Hepatic stellate cell (primary cell): ENCODE measurements at places on chromosomes 13 and 19.

GRCh38 chr13:112719016-112719415 is 29.2 kb downstream of the ATP11A start:
- DNase-seq: no peak

DNA sequence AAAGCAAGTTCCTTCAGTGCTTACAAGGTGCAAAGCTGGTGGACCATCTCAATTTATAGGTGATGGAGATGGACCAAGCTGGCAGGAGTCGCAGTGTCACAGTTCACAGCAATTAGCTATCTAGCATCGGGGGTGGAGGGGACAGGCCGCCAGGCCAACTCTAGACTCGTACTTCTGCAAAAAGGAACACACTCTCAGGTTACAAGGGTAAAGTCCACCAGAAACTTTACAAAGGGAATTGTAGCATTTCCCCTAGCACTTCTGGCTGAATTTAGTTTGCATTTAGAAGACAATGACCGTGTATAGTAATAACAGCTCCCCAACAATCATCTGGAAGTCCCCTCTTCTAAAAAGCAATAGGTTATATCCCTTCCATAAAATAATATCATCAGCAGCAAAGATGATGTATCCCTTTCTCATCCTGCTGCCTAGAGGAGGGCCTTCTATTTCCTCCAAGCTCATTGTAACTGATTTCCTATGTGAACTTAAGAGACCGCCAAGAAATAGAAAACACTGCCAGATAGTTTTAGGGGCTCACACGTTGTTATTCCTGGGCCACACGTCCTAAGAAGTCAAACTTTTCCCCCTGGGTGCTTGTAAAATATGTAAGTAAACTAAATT is 8.5 kb upstream of the DOCK9 start:
- no peak for DNase-seq

DNA sequence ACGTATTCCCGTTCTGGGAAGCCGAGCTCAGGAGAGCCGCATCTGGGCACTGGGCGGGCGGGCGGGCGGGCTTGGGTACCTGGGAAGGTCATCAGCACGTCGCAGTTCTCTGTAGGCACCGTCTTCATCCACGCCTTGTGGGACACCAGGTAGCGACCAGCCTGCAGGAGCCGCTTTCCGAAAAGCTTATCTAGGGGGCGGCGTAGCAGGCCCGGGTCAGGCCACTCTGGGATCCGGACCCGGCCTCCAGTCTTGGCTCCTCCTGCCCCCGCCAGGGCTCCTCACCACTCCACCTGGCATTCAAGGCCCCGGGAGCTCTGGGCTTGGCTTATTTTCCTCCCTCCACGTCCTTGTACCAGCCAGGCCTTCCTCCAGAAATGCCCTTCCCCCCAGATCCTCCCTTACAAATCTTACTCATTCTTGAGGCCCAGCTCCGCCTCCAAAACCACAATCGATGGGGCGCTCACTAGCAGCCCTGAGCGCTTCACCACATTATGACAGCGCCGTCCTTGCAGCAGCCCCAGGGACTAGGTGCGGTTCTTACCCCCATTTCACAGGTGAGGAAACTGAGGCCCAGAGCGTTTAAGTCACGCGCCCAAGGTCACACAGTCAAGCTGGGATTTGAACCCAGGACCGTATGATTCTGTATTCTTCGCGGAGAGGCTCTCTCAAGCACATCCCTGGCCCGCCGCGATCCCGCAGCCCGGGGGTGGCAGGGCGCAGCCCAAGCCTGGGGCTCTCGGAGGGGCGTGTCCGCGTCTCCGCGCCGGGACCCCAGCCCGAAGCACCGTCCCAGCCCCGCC is 843 bp downstream of the ANO8 start:
- DNase-seq: peak; percentile 89

GRCh38 chr19:20365146-20365545 is 198.1 kb downstream of the ZNF486 start:
- DNase-seq: no peak

DNA sequence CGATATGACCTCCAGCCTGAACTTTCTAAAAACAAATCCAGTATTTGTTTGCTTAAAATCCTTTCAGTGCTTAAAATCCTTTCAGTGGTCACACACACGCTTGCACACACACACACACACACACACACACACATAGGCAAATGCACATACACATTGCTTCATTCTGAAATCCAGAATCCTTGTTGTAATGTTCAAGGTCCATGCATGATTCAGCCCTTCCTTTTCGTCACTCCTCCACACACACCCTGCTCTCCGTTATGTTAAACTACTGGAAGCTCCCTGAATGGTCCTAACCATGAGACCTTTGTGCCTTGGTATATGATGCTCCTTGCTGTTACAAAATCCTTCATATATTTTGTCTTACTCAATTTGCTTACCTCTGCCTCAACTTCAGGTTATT is 44.9 kb downstream of the SERTM1 start:
- no peak for DNase-seq

DNA sequence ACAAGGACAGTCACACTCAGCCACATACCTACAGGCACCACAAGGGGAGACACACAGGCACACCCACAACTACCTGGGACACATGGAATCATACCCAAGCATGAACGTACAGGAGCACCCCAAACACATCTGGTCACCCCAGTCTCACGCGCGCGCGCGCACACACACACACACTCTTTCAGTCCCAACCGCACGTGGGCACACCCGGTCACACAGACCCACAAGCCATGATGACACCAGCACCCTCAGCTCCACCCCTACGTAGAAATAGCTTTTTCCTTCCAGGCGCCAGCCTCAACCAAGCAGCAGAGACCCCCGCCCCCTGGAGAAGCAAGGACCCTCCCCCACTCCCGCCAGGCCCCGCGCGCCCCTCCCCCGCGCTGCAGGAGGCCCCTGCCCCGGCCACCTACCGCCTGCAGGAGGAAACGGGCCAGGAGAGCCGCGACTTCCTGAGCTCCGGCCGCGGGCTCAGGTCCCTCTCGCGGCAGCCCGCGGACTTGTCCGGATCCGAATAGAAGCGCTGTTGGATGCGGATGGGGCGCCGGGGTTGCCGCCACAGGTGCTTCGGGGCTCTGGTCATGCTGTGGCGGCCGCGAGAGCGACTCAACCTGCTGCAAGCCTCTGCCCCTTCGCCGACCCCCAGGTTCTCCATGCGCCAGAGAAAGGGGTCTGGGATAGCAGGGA is 6.4 kb upstream of the PDE4C start:
- DNase-seq: no peak

DNA sequence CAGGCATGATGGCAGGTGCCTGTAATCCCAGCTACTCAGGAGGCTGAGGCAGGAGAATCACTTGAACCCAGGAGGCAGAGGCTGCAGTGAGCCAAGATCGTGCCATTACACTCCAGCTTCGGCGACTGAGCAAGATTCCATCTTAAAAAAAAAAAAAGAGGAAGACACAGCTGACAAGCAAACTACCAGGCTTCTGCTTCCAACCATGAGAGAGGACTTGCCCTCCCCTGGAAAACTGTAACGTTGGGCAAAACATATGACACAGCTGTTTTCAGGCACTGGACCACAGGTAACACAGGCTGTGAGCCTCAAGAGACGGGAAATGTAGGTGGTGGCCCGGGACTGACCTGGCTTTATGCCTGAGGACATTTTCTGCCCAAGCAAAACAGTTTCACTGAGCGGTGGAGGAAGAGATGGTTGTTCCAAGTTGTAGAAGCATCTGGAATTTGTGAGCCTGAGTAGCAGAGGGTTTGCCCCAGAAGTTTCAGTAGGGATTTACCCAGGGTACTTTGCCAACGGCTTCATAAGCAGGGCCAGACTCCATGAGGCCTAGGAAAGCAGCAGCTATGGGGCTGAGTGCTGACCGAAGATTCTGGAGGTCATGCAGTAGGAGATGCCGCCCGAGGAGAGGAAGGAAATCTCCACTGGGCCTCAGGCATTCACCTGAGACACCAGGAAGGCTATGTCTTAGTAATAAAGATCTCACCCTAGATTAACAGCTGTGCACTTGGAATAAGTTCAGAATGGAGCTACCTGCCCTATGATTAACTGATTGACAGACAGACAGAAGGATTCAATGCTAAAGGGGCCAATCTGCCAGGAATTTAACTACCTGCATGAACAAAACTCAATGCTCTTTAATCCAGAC is 88.0 kb downstream of the ABCC4 start:
- no peak for DNase-seq

DNA sequence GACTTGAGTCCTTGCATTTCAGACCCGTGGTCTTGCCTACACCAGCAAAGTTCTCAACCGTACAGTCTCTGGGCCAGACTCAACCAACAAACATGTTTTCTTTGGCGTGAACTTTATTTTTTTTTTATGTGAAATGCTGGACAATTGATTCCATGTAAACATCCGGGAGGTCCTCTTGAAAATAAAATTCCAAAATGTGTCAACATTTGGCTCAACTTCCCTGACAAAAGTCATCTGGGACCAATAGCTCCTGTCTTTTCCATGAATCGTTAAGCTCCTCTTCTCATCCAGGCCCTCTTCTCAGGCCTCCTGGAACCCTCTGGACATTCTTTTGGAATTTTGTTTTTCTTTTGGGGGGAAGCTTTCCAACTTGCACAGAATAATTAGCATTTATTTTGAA is 2.7 kb downstream of the ALDH16A1 start:
- DNase-seq: no peak

DNA sequence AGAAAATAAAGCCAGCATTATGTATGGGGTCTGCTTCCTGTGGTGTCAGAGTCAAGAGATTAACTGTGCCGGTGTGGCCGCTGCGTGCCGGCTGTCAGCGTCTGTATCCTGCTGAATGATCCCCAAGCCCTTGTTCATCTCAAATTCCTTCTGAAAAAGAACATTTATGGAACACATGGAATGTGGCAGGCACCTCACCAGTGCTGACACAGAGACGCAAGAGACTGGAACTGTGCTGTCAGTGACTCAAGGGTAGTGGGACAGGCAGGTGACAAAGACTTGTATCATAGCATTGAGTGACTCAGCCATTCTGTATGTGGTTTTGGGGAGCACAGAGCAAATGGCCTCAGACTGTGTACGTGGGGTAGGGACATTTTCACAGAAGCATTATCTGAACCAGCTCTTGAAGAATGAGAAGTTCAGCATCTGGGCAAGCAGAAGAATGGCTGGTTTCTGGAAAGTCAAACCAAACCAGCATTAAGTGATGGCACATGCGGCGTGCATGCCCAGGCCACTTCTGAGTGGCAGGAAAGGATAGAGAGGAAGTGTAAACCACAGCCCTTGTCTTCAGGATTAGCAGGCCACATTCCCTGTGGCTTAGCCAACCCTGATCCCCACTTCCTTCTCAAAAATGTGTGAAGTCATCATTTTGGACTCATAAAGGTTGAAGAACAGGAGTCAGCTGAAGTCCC is 54.0 kb upstream of the IRS2 start:
- peak; percentile 44 for DNase-seq

DNA sequence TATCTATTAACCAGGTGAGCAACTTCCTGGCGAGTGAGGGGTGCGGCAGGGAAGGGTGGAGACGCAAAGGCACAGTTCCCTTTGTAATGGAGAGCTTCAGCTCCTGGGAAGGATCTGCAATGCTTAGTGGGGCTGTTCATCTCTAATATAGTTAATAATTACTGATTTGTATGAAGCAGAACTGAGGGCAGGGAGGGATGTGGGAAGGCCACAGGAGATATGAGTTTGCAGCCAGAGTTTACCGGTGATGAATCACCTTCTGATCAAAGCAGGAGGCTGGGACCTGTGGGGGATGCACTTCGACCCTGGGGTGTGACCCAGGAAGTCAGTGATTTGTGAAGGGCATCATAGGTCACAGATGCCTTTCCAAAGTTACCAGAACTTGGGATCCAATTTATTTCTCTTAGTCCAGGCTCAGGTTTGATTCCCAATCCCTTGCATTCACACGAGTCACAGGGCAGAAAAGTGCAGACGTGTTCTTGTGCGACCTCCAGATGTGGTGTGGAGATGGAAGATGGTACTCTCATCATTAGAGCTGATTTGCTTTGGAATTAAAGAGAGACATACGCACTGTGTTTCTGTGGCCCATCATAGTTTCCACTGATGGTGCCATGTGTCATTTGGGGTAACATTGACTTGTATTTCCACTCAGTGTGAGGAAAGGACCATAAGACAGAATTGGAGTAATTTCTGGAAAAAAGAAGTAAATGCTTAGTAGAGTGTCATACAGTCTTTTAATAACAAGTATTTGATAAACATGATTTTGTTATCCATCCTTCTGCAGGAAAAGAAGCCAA is 55.0 kb downstream of the LRCH1 start:
- DNase-seq: no peak

DNA sequence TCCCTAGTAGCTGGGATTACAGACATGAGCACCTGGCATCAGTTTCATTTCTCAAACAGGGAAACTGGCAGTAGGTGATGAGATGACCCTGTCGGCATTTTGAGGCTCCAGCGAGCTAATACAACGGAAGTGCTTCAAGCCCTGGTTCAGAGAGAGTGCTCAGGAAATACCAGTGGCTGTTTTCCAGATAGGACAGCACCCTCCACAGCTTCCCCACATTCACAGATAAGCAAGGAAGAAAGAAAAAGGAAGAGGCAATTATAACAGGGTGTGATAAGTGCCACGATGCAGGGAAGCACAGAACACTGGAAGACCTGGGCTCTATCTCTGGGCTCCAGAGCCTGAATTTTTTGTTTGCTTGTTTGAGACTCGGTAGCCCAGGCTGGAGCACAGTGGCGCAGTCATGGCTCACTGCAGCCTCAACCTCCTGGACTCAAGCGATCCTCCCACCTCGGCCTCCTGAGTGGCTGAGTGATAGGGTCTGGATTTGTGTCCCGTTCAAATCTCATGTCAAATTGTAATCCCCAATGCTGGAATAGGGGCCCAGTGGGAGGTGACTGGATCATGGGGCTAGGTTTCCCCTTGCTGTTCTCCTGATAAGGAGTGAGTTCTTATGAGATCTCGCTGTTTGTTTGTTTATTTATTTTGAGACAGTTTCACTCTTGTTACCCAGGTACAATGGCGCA is 43.5 kb downstream of the PIN1 start:
- no peak for DNase-seq

- DNase-seq: no peak
Observed at GRCh38 chr13:23450340-23451046, 17.0 kb upstream of the SACS start.
